Gastroesophageal sphincter (tissue), 4 donors: ENCODE measurements at places on chromosomes 4 and X.

DNA sequence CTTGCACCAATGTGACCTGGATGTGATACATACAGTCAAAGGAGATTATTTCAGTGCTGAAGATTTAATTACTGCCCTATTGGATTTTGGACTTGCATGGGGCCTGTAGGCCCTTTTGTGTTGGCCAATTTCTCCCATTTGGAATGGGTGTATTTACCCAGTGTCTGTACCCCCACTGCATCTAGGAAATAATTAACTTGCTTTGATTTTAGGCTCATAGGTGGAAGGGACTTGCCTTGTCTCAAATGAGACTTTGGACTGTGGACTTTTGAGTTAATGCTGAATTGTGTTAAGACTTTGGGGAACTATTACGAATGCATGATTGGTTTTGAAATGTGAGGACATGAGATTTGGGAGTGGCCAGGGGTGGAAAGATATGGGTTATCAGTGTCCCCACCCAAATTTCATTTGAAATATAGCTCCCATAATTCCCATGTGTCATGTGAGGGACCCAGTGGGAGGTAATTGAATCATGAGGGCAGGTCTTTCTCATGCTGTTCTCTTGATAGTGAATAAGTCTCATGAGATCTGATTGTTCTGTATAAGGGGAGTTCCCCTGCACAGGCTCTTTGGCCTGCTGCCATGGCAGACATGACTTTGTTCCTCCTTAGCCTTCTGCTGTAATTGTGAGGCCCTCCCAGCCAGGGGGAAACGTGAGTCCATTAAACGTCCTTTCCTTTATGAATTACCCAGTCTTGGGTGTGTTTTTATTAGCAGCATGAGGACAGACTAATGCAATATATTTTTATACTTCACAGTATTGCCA, 362.2 kb upstream of the SPANXN4 start:
- no peak overlapping the region for H3K27ac ChIP-seq
- no peak for ATAC-seq
- no peaks in the 10 kb centered on the region for H3K27me3 ChIP-seq
- no peaks in the 10 kb centered on the region for H3K36me3 ChIP-seq
- H3K4me1 ChIP-seq: no peaks in the 10 kb centered on the region

- peak; percentile 68 for ATAC-seq
- H3K4me1 ChIP-seq: peaks cover 13% of the 10 kb centered on the region
- H3K4me3 ChIP-seq: no peak overlapping the region
- H3K27me3 ChIP-seq: no peaks in the 10 kb centered on the region
Measured at GRCh38 chr4:176270669-176271068, 1.6 kb upstream of the ASB5 start.

- no peak overlapping the region for H3K4me3 ChIP-seq
- no peaks in the 10 kb centered on the region for H3K27me3 ChIP-seq
- no peaks in the 10 kb centered on the region for H3K4me1 ChIP-seq
Measured at GRCh38 chr4:137861682-137862081, 329.4 kb upstream of the PCDH18 start.

- no peak for ATAC-seq
- no peak overlapping the region for H3K4me3 ChIP-seq
- no peaks in the 10 kb centered on the region for H3K27me3 ChIP-seq
Measured at GRCh38 chr4:86556791-86557415, 37.2 kb upstream of the PTPN13 start.

DNA sequence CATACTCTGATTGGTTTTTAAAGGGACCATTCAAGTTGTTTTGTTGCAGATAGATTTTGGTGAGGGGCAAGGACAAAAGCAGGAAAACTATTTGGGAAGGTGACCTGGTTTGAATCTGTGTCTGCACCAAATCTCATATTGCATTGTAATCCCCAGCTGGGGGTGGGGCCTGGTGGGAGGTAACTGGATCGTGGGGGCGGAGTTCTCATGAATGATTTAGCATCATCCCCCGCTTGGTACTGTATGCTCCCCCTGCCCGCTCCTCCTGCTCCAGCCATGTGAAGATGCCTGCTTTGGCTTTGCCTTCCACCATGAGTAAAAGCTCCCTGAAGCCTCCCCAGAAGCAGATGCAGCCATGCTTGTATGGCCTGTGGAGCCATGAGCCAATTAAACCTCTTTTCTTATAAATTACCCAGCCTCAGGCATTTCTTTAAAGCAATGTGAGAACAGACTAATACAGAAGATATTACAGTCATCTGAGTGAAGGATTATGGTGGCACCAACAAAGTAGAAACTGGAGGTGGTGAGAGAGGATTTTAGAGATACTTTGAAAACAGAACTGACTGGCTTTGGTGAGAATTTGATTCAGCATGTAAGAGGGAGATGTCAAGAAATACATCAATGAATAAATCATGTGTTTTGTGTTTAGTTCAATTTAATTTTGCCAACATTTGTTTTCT, 14.4 kb downstream of the IL21 start:
- no peak for ATAC-seq
- H3K4me1 ChIP-seq: no peaks in the 10 kb centered on the region
- H3K4me3 ChIP-seq: no peak overlapping the region
- peaks cover 13% of the 10 kb centered on the region for H3K27me3 ChIP-seq
- H3K36me3 ChIP-seq: no peaks in the 10 kb centered on the region

GRCh38 chr4:103934178-103934789, 214.5 kb upstream of the TACR3 start:
- no peak overlapping the region for H3K27ac ChIP-seq
- H3K4me1 ChIP-seq: no peaks in the 10 kb centered on the region
- H3K4me3 ChIP-seq: no peak overlapping the region
- H3K27me3 ChIP-seq: no peaks in the 10 kb centered on the region

GRCh38 chr4:6198768-6199421, 1.5 kb downstream of the JAKMIP1 start:
- peak overlapping the region; percentile 59 for H3K4me3 ChIP-seq
- no peak for ATAC-seq
- peaks cover 79% of the 10 kb centered on the region for H3K27me3 ChIP-seq
- peaks cover 5% of the 10 kb centered on the region for H3K4me1 ChIP-seq
- H3K27ac ChIP-seq: no peak overlapping the region
- H3K36me3 ChIP-seq: no peaks in the 10 kb centered on the region

- no peak overlapping the region for H3K4me3 ChIP-seq
- no peak overlapping the region for H3K27ac ChIP-seq
- H3K36me3 ChIP-seq: no peaks in the 10 kb centered on the region
- ATAC-seq: no peak
- H3K4me1 ChIP-seq: no peaks in the 10 kb centered on the region
- no peaks in the 10 kb centered on the region for H3K27me3 ChIP-seq
Measured at GRCh38 chrX:32520789-32521188, 690.6 kb downstream of the DMD start.
